ENCODE measurements at places on chromosomes 1 and 21.

DNA sequence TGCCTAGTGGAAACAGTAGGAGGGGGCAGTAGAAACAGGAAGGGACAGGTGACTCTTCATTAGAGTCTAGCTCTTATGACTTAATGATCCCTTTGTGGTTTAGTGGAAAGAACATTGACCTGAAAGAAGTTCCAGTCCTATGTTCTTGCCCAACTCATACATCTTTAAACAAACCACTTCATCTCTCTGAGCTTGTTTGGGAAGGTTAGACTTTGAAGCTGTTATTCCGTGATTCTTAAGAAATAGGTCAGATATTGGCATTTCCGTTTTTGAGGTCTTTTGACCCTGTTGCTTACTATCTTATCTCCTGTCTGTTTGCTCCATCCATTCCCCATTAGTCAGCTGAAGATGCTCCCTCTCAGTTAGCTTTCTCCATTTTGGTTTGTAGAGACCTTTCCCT is 38.5 kb downstream of the MTR start:
- DNase-seq, result no peak

DNA sequence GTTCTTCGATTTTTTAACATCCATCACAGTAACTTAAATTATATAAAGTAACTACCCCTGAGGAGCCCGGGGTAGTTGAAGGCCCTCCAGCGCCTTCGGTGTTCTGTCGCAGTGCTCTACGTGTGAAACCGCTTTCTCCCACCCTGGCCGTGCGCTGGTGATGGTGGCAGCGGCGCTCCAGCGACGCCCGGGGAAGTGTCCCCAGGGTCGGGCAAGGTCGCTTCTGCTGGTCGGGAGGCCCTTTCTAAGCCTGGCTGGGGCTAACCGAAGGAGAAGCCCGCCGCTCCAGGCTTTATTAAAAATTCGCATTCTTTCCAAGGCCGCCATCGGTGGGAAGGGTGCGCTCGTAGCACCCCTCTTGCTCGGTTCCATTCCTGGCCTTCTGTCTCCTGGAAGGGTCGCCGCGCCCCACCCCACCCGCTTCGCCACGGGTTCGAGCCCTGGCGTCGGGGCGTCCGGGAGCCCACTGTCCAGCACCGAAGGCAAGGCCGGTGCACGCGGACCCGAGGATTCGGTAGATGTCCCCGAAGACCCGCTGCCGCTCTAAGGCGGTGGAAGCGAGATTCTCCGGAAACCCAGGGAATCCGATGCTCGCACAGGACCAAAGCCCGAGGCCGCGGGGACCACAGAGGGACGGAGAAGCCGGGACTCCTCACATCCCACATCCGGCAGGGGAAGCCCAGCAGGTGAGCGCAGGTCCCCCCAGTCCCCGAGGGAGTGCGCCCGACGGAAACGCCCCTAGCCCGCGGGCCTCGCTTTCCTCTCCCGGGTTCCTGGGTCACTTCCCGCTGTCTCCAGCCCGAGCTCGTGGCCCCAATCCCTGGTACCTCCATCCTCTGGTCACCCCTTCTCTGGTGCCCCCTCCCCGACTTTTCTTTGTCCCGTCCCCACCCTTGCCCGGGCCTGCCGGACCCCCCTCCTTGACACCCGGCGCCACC is 685 bp upstream of the RIPPLY3 start:
- DNase-seq, result no peak

GRCh38 chr1:22612671-22613571 is 23.5 kb upstream of the C1QA start:
- DNase-seq, result no peak

DNA sequence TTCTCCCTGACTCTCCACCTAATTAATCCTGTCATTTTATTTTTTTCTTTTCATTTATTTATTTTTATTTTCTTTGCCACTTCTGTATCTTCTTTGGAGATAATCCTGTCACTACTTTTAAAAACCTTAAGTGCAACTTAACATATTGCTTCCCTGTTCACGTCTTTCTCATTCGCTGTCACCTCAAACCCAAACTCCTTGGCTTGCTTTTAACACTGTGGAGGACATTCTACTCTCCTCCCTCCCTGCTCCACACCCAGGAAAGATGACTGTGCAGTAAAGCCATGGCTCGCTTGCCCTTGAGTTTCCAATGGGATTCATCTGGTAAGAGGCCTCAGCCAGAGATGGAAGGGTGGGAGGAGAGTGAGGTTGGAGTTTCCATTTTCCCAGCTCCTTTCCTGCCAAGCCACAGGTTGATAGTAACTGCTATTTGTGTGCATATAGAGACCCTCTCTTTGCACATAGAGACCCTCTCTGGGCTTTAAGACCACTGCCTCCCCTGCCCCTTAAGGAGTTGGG is 6.4 kb upstream of the BRWD1 start:
- DNase-seq, result no peak

- no peak for DNase-seq
Measured at GRCh38 chr1:88998716-88999115, 6.3 kb upstream of the KYAT3 start.

DNA sequence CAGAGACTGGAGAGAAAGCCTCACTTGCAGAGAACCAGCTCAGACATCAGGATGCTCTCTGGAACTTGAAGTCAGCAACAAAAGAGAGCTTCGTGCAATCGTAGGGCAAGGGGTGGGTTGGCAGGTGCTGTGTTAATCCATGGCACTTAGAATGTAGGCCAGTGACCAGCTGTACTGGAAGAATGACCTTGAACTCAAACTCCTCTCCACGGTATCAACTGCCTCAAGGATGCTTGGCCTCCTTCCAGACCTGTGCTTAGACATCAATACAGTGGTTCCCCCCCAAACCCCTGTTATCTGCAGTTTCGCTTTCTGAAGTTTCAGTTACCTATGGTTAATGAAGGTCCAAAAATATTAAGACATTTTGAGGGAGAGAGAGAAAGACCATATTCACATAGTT is 6.5 kb downstream of the KANK4 start:
- DNase-seq, result no peak

- DNase-seq, result no peak
Measured at GRCh38 chr1:59155351-59155750, 141.5 kb upstream of the FGGY start.

GRCh38 chr1:104132382-104132973 is 382.8 kb downstream of the AMY1C start:
- DNase-seq, result no peak

GRCh38 chr1:113353580-113353979 is 36.7 kb upstream of the MAGI3 start:
- no peak for DNase-seq

DNA sequence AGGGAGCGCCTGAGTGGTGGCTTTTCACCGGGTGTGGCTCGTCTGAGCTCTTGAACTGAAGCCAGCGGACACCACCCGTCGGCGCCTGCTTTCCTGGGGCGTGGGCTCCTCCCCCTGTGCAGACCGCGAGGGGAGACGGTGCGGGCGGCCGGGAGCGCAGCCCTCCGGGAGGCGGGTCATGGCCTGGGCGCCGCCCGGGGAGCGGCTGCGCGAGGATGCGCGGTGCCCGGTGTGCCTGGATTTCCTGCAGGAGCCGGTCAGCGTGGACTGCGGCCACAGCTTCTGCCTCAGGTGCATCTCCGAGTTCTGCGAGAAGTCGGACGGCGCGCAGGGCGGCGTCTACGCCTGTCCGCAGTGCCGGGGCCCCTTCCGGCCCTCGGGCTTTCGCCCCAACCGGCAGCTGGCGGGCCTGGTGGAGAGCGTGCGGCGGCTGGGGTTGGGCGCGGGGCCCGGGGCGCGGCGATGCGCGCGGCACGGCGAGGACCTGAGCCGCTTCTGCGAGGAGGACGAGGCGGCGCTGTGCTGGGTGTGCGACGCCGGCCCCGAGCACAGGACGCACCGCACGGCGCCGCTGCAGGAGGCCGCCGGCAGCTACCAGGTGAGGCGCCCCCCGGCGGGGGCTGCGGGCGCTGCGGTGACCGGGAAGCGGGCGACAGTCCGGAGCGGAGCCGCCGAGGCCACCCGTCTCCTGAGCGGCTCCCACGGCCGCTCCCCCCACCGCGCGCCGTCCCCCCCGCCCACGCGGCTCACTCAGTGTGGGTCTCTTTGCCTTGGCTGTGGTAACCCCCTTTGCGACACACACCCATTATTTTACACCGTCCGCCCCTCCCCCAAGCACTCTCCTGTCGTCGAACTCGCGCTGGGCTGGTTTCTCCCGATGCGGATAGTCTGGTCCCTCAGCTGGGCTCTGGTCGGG is at the start of gene TRIM58:
Gene TRIM58 (plus strand): TSS at position 119 of the 916 bp plus-strand sequence. CDS start 60 bp downstream, at position 179.
- no peak for DNase-seq

DNA sequence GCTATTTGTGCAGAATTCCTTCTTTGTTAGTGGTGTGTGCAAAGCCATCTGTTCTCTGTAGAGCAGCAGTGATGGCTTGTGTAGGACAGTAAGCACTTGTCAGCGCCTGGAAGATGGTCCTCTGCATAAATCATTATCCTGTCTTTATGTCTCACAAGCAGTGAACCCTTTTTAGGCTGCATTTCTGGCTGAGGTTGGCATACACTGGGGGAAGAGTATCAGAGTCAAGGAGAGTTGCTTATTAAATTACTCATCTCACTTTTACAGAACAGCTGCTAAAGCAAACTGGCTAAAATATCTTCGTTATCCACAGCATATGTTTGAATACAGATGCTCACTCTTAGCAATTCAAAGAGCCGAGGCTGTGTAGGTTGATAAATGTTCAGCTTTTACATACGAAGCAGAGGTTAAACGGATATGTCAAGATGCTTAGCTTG is 54.6 kb upstream of the NCAM2 start:
- no peak for DNase-seq

Measured in activated T-helper 1 cell treated with Interleukin-2 at 50 U/mL for 16 hours (primary cell).